ENCODE measurements at places on chromosomes 3 and 15. TPM values are rescaled to one million over a fixed set of nuclear protein-coding genes. Genes with fewer than 3 reads are reported as not detected.

MAP3K13 gene
- 31.0 TPM for total RNA-seq

PAK6 gene
- total RNA-seq: 9.5 TPM

CFAP100 gene
- not detected for total RNA-seq

TCAIM gene
- total RNA-seq: 43.3 TPM

- no peak for DNase-seq
These were observed 23.6 kb downstream of the PLEKHO2 start for GRCh38 chr15:64865126-64865997.

DNA sequence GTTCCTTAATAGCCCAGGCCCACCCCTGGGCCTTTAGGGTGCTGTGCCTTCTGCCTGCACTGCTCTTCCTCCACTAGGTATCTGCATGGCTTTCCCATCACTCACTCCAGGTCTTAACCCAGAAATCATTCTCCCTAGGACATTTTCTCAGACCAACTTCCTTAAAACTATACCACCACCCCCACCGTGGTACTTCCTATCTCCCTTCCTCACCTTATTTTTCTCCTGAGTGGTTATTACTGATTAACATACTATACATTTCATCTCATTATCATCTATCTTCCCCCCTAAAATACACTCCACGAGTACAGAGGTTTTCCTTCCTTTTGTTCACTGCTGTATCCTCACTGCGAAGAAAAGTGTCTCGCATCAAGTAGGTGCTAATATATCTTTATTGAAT lies 115.2 kb downstream of the ANO10 start:
- DNase-seq: no peak

DNA sequence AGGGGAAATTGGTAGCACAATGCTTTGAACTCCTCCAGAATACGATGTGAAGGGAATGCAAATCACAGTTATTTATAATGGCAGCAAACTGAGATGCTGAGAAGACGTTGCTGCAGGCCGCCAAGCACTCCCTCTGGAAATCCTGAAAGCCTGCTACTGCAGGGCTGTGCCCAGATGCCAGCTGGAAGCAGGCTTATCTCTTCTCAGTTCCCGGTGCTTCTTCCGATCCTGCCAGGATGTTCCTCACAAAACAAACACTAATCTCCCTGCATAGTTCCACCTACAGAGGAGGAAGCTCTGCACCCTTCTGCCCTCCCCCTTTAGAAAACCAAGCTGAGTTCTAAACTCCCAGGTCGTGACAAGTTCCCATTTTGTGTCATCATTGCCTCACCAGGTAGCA lies 201.7 kb upstream of the BCL6 start:
- DNase-seq: no peak

DNA sequence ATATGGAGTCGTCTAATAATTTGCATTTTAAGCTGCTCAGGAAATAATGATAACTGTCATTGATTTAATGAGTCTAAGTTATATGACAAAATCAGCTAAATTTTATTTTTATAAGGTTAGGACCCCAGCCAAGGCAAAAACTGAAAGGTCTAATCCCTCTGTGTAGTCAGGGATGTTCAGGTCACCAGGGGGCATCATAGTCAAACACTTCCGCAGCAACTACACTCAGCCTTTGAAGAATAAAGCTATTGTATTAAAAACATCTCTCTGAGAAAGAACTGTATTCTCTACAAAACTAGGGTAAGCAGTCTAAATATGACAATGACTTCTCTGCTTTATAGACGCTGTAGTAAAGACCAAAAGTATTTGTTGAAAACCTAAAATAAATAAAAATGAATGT lies 15.0 kb downstream of the INTS14 start:
- DNase-seq: no peak
